ENCODE measurements at places on chromosomes 7 and 10. TPM values are rescaled to one million over a fixed set of nuclear protein-coding genes. Genes with fewer than 3 reads are reported as not detected.

Gene TLX1
- not detected for total RNA-seq

Gene OR6V1
- total RNA-seq: not detected

Gene CUBN
- 1.3 TPM for total RNA-seq

DNA sequence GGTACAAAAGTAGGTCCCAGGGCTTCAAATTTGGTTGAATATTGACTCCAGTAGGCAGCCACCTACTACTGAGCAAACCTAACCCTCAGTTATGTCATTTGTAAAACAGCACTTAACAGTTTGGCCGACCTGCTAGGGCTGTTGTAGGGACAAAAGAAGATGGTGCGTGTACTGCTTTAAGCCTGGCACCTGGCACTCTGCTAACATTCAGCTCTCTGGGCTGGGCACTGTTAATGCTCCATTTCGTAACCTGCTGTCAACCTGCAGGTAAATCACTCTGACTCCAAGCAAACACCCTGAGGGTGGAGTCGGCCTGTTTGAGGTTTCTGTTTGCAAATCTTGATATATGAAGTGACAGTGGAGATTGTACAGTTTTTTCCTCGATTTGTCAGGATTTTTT is 7.2 kb downstream of the ZKSCAN1 start:
- DNase-seq: peak; percentile 78

GRCh38 chr10:60820093-60820754 is 41.9 kb downstream of the CDK1 start:
- DNase-seq: no peak

DNA sequence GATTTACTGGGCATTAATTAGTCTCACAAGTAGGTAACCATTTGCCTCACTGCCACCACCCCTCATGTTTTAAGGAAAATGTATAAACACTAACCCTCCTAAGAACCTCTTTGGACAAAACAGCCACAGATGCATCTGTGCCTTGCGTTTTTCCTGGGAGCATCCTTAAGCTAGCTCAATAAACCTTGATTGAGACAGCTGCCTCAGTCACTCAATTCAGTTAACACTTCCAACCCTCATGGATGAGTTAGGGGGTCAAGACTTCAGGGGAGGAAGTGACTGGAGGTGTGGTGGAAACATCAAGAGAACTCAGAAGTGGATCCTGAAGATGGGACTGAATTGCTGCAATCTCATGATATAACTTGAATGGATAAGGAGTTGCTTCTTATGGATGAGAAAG is 31.5 kb downstream of the CUL2 start:
- DNase-seq: no peak

DNA sequence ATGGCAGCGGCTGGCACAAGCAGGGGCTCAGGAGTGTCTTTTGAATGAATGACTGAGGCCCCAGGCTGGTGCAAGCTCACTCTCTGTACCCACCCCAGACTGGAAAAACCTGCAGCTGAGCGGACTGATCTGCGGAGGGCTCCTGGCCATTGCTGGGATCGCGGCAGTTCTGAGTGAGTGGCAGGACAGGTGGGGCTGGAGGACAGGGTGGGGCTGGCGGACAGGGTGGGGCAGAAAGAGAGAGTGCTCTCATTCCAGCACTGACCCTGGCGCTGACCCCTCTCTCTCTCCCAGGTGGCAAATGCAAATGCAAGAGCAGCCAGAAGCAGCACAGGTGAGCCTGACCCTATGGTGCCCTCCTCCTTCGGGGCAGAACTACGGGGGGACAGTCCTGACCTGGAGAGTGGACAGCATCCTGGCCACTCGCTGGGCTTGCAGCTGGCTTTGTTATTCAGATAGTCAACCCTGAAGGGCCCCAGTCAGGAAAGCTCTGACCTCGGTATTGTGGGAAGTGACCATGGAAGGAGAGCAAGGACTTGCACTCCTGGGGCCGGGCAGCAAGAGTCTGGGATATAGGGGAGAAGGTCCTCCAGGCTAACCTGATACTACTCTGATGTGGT is 4.1 kb downstream of the FXYD4 start:
- DNase-seq: no peak

DNA sequence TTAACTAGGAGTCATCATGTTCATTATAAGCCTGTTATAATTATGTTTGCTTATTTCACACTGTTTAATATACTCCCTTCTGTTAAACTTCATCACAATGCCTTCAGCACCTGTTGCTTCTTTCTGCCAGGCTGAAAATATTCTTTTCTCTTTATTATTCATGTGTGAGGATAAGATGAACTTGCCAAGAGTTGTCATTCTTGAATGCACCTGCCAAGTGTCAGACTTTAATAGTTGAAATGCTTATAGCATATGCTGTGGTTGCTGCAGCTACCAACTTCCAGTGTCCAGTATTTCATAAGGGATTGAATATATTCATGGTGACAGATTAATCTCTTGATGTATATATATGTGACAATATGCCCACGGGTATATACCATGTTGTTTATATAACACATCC is 339.2 kb upstream of the MEOX2 start:
- DNase-seq: no peak

- DNase-seq: no peak
Measured at GRCh38 chr7:71184136-71184535, 52.2 kb downstream of the GALNT17 start.

DNA sequence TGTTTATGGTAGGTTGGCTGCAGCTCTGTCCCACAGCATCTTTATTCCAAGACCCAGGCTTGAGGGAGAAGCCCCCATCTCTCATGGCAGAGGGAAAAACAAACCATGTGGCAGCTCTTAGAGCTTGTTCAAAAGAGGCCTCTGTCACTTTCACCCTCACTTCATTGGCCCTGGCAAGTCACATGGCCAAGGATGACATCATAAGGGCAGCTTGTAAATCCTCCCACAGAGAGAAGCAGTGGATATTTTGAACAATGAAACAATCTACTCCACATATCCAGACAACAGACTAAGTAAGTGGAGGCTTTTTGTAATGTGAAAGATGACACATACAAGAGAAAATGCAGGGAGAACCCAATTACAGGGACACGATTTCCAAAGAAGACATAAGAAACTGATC is 108.1 kb downstream of the GRID1 start:
- no peak for DNase-seq

DNA sequence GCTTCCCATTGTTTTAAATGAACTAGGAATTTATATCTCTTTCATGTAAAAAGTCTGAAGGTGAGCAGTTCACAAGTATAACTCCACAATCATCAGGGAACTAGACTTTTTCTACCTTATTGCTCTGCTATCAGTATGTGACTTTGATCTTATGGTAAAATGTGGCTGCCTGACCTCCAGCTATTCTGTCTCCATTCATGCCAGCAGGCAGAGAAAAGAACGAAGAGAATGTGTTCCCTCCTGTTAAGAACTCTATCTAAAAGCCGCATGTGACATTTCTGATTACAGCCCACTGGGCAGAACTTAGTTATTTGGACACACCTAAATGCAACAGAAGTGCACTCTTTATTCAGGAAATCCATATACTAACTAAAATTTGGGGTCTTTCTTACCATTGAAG is 102.8 kb upstream of the MBL2 start:
- DNase-seq: no peak

- no peak for DNase-seq
Measured at GRCh38 chr7:39356172-39356925, 209.9 kb upstream of the YAE1 start.

- no peak for DNase-seq
Measured at GRCh38 chr7:17624379-17624778, 315.9 kb downstream of the SNX13 start.

DNA sequence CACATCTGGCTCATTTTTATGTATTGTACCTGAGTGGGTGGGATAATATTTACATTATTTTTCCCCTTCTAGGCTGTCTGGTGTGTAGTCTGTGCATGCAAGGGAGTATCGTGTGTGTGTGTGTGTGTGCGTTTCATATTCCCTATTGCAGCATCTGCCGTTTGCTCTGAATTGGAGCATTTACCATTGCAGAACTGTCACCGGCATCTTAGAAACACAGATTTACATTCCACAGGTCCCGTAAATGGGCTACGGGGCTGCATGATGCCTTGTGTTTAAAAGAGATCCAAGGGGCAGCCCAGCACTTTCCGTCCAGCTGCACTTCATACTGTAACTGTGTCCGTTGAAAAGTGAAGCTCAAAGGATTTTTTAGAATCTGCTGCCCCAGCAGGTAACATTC is 167.1 kb upstream of the KIAA1217 start:
- DNase-seq: no peak

DNA sequence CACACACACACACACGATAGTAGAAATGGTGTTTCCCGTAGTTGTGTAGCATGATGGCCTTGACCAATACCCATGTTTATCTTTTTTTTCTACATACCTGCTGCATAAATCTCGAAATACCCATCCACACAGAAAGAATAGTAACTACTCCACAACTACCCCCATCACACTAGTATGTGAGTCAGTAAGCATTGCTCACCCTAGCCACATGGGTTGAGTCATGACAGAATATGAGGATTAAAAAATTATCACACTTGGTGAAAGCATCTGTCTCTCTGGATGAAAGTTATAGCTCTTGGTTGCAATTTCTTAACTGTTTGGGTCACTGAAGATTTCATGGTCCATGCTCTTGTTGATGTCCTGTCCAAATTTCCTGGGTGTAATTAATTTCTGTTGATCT is 103.4 kb upstream of the MDFIC start:
- peak; percentile 75 for DNase-seq

DNA sequence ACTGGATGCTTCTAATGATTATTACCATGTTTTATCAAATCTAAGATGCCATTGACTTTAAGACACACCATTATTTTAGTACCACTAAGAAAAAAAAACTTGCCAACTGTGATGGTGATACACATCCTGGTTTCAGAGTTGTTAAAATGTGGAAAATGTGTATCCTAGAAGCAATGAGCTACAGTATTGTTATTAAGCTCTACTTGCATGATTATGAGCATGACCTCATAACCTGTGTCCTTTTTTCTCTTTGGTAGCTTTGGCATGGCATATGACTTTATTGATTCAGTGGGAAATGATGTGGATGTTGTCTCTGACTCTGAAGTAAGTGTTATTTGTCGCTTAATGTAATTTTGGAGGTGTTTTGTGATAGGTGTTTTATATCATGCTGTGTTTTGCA is 3.3 kb downstream of the EDRF1 start:
- no peak for DNase-seq

DNA sequence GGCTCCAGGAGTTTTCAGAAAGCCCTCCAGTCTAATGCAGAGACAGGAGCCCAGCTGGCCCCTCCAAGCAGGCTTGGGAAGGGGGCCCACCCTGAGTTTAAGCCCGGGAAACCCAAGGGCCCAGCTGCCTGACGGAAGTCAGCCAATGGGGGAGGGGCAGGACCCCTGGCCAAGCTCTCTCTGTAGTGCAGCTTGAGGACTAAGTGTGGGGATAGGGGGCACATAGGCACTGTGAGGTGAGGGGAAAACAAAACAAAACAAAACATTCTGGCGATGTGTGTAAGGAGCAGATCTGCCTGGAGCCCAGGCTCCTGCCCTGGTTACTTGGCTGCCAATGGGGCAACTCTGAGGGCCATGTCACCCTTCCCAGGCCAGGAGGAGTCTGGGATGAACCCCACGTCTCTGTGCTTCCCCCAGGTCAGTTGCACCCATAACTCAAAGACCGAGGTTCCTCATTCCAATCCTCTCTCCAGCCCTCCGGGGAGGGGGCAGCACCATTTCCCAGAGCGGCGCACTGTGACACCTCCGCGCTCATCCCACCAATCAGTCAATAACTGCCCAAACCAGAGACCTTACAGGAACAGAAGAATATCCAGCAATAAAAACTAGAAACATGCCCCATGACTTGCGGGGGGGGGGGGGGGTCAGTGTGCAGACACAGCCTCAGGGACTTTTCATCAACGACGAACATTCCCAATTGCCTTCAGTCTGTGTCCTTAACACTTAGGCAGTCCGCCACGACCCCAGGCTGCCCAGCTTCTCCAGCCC is 1.7 kb downstream of the CXCL12 start:
- DNase-seq: no peak

All from MCF 10A (cell line).